ENCODE measurements at places on chromosomes 1 and 21.
A peak's percentile ranks its signal among the peaks of the same experiment; 100 is the strongest.

DNA sequence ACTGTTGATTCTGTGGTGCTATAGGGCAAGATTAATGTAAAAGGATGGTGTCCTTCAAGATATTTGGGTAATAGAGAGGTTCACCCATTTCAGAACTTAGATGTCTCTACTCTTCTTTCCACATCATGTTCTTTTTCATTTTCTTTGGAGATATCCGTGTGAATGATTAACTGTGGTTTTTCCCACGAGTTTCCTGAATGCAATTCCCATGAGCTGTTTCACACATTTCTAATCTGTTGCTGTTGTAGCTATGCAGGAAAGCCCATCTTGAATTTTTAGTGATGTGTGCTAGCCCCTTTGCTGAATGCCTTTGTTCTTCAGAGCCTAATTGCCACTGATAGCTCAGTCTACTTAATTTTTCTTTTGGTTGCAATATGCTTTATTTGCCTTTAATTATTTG lies 27.6 kb downstream of the SNX27 start:
- DNase-seq: no peak

DNA sequence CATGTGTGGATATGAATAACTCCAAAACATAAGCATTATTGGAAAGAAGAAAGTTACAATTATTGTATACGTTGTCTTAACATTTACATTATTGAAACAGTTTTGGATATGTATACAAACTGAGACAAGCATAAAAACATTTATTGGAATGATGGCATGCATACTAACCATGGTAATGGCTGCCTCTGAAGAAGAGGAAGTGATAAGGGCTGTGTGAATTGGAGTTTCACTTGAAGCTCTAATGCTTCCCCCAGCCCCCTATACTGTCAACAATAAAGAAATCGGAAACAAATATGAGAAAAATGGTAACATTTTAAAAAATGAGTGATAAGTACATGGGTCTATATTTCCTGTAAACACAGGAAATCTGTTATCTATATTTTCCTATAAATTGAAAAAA lies 367.7 kb upstream of the DPYD start:
- DNase-seq: no peak

GRCh38 chr1:85289207-85289847 lies 12.9 kb upstream of the BCL10 start:
- no peak for DNase-seq

DNA sequence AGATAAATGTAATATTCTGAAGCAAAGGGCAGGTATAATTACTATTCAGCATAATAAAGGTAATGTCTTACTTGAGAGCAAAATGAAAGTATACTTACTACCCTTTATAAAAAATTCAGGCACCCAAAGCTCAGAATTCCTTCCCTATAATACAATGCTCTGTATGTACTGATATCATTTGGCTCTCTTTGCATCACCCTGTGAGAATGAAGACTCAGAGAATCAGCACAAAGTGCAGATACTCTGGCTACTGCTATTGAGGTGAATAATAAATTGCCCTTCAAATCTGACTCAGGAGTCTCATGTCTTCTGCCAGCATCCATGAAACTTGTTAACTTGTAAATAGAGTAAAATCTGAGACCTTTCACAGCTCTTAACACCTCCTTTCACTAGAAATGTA lies 108.5 kb upstream of the KCTD3 start:
- DNase-seq: no peak

DNA sequence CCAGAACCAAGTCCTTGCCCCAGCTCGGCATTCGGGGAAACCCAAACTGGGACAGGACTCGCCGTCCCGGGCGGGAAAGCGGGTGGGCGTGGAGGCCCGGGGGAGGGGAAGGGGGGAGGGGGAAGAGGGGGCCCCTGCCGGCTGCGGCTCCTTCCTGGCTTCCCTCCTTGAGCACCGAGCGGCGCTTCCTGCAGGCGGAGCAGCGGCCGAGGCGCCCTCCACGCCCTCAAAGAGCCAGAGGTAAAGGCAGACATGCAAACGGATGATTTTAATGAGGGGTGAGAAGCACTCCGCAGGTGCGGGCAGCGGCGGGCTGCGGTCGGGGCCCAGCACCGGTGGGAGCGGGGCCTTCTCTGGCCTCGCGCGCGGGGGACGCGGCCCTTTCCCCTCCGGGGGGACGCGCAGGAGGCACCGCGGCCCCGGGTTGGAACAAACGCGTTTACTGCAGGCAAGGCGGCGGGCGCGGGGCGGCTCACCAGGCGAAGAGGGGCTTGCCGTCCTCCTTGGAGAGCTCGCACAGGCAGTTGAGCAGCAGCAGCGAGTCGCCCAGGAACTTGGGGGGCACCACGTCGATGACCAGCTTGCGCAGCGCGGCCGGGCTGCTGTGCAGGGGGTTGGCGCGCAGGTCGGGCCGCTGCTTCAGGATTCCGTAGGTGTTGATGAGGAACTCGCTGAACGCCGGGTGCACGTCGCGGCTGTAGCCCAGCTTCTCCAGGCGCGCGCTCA lies 5.7 kb upstream of the FTCD start:
- peak; percentile 62 for DNase-seq

DNA sequence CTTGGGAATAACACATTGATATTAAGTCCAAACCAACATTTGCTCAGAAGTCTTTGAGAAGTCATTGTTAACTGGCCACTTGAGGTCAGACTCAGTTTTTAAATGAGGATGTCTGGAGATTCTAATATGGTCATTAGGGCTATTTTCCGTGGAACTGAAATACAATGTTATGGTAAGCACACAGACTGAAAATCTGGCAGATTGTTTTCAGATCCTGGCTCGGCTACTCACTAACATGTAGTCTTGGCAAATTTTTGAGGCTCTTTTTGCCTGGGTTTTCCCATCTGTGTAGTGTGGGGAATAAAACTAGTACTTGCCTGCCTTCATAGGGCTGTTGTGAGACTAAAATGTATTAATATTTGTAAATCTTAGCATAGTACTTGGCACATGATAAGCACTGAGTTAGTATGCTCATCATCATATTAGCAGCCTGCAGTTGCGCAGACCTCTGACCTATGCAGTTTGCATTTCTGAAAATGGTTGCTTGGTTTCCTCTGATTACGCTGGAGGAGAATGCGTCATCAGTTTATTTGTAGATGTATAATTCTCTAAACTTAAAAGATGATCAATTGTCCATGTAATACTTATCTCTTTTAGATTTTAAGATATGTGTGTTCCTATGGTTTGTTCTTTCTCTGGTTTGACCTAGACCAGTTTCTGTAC lies 100.8 kb downstream of the C1orf21 start:
- DNase-seq: no peak

DNA sequence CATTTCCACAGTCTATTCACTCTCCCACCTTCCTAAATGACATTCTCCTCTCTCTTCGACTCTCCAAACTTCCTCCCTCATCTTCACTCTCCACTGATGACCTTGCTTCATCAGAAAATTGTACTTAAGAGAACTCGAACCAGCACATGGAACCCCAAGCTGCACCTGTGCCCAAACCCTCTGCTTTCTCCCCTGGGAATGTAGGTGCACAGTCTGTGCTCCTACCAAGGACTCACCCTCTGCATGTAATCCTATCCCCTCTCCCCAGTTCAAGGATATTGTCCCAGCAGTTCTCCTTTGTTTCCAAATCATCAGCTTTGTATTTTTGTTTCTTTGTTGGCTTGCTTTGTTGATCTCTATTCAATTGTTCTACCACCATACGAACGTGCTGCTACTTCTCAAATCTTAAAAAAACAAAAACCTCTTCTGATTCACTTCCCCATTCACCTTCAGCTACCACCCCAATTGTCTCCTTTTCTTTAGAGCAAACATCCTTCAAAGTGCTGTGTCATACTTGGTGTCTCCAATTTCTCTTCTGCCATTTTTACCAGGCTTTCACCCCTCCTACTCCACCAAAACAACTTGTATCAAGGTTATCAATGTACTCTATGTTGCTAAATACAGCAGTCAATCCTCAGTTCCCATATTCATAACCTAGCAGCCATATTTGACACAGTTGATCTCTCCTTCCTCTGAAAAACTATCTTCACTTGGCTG lies 26.8 kb downstream of the RAB3B start:
- no peak for DNase-seq

GRCh38 chr21:44478124-44478800 lies 23.0 kb downstream of the LRRC3 start:
- no peak for DNase-seq

DNA sequence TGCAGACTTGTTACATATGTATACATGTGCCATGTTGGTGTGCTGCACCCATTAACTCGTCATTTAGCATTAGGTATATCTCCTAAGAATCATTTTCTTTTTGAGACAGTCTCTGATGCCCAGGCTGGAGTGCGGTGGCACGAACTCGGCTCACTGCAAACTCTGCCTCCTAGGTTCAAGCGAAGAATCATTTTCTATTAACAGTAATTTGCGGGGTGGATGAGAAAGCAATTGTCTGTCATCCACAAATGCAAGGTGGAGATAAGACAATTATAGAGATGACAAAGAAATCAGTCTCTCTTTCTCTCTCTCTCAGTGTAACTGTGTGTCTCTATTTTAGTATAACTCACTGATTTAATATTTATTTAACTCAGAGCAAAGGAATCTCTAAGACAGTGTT lies 131.0 kb upstream of the KIAA1614 start:
- DNase-seq: no peak

DNA sequence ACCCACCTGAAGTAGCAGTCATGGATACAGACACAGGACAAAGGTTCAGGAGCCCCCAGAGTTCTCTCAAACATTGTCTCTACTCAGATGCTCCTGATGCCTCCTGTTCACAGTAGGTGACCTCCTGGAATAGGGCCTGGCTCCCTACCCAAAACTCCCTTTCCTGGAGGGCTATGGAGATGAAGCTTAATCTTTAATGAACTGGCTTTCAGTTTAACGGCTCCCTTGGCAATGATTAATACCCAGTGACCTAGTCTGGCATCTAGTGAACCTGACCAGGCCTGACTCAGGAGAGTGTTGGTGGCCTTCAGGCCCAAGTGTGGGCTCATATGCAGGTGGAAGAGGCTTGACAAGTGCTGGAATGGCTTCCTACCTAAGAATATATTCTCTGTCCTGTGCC lies 65.2 kb upstream of the TRABD2B start:
- DNase-seq: no peak

DNA sequence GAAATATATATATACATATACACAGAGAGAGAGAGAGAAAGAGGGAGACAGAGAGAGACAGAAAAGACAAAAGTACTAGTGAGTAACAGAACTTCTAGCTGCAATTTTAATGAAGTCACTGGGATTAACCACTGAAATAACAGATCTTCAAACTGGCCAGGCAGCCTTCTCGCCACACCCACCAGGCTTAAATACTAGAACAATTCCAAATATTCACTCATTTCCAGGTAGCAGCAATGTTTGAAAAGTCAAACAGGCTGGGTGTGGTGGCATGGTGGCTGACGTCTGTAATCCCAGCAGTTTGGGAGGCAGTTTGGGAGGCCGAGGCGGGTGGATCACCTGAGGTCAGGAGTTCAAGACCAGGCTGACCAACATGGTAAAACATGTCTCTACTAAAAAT lies 5.2 kb downstream of the PRDX1 start:
- no peak for DNase-seq

DNA sequence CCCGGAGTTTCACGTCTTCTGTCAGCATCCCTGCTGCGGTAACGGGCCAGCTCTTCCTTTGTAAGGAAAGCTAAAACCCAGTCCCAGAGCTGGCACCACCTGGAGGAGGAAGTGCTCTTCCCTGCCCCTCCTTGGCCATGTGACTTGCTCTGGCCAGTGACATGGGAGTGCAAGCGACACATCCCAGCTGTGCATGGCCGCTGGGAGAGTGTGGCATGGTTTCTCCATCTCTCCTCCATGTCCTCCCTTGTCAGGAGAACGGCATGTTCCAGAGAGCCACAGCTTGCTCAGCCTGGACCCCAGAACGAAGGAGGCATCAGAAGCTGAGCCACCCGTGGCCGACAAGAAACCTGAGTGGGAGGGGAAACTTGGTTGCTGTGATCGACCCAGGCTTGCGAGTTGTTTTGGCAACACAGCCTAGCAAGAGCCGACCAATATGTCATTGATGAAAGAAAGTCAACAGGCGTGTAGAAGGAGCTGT lies 2.7 kb upstream of the PRXL2B start:
- peak; percentile 77 for DNase-seq

DNA sequence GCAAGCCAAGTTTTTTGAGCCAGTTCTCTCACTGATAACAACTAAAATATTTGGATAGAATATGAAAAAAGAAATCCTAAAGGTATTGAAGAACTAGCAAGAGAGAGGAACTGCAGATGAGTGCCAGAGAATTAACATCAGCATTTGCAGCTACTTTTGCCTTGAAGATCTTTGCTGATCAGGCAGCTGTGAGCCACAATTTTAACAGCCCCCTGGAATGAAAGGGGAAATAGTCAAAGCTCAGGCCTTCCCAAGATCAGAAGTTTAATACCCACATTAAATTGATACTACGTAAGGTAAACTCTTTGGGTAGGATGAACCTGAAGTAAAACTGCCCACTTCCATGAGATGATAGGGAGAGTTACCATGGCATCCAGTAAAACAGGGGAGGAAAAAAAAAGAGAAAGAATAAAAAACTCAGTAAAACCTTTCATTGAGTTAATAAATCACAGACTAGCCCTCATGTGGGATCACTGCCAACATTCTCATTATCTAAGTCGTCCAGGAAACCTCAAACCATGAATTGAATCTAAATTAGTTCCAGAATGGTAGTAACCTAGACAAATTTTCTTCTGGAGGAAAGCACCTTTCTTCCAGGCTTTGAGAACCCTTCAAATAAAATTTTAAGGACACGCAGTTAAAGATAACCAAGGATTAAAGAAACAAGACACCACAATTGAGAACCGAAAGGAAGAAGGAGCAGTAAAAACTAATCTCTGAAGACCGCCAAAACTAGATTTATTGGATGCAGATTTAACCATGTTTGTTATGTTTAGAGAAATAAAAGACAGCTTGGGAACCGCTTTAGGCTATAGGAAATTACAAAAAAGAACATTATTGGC lies 28.3 kb downstream of the SCP2 start:
- no peak for DNase-seq

- DNase-seq: no peak
These were observed 451 bp downstream of the CHD5 start for GRCh38 chr1:6179564-6180175.

DNA sequence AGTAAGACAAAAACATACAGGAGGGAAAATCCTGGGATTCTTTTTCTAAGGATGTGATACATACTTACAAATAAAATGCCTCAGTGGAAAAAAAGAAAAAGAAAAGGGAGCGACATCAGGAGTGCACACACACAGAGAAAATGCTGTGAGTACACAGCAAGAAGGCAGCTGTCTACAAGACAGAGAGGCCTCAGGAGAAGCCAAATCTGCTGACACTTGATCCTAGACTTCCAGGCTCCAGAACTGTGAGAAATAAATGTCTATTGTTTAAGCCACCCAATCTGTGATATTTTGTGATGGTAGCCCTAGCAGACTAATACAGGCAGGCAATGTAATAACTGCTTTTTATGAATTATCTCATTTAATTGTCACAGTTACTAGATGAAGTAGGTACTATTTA lies 17.0 kb upstream of the TRIM45 start:
- DNase-seq: no peak

DNA sequence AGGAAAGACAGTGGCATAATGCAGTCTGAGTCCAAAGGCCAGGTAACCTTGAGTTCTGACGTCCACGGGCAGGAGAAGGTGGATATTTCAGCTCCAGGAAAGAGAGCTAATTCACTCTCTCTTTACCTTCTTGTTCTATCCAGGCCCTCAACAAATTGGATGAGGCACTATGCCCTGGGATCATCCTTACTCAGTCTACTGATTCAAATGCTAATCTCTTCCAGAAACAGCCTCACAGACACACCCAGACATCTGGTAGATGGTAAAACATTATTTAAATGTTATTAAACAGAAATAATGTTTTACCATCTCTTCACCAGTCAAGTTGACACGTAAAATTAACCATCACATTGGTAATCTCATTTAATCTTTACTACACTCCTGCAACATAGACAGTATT lies 73.0 kb downstream of the RBM11 start:
- no peak for DNase-seq
